ENCODE measurements at places on chromosomes 2 and 18. TPM values are rescaled to one million over a fixed set of nuclear protein-coding genes. Genes with fewer than 3 reads are reported as not detected.

Gene UGT1A7
- not detected for total RNA-seq

Gene UGT1A3
- not detected for total RNA-seq

Gene AGFG1
- 32.7 TPM for total RNA-seq

Gene FBXO36
- total RNA-seq = 2.8 TPM

Gene ARHGAP15
- 11.5 TPM for total RNA-seq

Gene EVX2
- total RNA-seq = 0.18 TPM

GRCh38 chr2:69604836-69605235 is 38.7 kb downstream of the AAK1 start:
- no peak for DNase-seq

DNA sequence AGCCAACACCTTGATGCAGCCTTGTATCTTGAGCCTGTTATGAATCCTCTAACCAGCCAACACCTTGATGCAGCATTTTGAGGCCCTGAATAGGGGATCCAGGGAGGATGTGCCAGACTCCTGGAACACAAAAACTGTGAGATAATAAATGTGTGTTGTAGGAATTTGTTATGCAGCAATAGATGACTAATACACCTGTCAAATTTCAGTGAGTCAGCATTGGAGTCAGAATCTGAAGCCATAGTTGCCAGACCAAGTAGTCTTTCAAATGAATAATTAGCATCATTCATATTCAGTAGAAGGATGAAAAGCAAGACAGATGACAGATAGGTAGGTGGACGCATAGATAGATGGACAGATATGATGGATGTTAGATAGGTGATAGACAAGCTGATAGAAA is 942.5 kb upstream of the SLC39A10 start:
- no peak for DNase-seq

- DNase-seq = no peak
These were observed 160.0 kb upstream of the TRIB2 start for GRCh38 chr2:12556762-12557161.

DNA sequence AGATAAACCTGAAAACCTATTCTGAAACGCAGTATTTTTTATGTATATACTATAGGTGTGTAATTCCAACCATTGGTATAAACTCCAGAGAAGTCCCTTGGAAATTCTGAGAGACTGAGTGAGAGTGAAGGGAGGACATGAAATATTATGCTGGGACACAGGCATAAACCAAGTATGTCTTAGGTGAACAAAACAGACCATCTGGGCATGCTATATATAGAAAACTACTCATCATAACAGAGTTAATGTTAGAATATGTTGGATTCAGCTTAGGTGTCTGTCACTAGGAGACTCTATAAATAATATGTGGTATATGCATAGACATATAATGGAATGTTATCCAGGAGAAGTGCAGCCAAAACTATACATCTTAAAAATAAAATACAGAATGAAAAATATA is 282.6 kb downstream of the LRP1B start:
- DNase-seq = peak; percentile 3

- peak; percentile 61 for DNase-seq
These were observed 32.9 kb upstream of the CCDC93 start for GRCh38 chr2:118046634-118047210.

DNA sequence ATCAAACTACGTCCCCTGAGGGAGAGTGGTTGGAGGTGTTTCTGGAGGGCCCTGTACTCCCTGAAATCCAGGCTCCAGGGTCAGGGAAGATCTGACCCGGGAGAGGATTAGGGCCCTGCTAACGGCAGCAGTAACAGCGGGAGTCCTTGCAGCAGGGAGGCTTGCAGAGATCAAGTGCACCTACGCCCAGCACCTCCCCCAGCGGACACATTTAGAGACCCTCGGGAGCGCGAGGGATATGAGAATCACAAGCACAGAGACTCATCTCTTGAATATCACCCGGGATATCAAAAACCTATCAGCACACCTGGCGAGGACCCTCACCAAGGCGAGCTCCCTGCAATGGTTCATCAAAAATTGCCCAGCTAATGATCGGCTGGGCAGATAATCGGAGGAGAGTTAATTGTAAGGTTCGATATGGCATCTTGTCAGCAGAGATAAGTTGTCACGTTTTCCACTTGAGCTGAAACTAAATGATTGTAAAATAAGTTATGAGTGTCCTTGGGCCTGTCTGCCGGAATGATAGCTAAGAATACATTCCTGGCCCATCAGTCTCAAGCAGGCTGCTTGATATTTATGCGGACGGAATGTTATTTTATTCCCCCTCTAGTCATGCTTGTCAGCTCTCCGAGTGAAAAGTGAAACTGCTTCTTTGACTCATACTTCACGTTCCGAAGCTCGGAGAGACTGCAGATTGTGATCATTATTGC is 209.8 kb downstream of the GBX2 start:
- DNase-seq = no peak

DNA sequence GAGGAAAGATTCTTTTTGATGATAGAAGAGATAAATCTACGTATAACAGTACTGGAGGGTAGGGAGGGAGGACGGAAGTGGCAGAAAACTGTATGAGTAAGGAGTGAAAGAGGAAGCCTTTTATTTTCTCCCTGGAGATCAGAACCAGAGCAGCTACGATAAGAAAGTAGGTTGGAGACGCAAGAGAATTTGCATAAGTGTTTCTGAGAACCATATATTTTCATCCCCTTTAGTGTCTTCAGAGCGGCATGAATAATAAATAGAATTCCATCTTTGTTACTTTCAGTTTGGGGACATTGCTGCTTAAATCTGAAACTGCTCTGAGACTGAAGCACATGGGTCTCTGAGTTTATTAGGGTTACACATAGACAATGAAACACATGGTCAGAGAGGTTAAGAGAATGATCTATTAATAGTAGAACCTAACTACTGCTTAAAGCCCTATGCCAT is 230.2 kb upstream of the TNP1 start:
- peak; percentile 24 for DNase-seq

DNA sequence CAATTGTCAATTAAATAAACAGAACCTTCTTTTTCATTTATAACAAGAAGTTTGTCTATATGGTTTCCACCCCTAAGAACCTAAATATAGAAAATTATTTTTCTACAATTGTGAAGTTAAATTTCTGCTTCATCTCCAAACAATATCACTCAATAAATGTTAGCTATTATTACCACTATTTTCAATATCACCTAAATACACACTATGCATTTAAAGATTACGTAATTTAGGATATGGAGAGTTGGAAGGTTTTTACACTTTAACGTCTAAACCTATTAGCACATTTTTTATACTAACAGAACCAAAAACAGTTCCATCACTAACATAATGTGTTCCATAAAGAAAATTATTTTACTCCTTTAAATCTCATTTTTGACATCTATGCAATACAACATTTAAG is 48.0 kb downstream of the ROCK2 start:
- no peak for DNase-seq

DNA sequence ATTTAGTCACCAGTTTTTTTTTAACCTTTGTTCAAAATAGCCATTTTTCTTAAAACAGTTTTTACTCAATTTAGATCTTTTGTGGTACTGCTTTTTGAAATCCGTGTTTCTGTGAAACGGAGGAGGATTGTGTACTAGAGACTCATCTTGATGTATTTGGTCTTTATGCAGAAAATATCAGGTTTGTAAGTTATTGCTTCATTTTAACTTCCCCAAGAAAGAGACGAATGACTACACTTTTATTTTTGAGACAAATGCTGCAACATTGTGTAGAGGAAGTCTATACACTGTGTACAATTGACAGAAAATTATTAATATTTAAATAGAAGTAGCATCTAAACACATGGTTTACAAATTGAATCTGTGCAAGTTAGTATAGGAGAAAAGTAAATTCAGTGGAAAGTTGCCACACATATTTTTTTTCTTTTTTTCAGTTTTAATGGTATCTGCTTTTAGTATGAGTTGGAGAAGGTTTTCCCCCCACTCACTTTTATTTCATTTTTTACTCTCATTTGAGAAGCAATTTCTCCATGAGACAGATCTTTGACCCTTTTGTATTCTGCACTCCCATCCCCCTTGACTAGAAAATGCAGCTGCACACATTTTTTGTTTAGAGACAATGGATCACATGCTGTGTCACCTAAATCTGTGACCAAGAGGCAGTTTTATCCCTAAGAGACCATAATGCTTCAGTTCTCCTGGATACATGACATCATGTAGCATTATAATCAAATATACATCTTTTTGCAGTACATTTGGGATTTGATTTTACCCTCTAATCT is 200.8 kb upstream of the STON1 start:
- peak; percentile 23 for DNase-seq

GRCh38 chr2:76281156-76281841 is 570.6 kb upstream of the GCFC2 start:
- no peak for DNase-seq

DNA sequence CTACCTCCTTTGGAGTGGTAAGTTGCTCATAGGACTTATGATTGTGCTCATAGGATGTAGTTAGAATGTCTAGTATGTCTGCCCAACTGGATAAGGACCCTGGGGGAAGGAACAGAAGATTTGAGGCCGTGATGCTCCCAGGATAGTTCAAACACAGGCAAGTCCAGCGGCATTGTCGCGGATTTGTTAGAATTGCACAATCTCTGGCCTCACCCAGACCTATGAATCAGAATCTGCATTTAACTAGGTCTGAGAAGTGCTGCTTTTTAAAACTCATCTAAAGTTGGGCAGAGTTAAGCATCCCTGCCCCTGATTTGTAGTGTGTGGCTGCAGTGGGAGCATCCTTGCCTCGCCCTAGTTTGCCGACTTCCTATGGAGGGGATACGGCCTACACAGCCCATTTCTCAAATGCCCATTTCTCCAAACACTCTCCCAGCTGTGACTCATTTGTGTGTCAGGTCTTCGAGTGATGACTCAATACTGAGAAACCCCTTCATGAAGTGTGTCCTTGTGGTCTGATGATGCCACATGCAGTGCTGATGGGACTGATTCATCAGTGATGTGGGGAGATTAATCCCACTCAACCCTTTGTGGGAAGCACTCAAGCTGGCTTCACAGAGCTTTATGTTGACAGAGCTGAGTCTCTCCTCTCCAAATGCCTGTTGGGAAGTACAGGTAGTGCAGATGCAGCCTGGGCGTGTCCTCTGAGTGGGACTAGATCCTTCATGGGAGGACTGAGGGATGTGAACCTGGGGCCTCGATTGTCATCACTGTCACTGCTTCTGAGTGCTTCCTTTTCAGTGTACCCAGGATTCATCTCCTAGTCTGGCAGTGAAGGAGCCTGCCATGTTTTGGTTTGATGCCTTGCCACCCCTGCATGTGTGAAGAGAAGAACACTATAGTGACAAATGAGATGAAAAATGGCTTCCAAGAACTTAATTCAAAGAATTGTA is 18.7 kb downstream of the SMIM21 start:
- no peak for DNase-seq

DNA sequence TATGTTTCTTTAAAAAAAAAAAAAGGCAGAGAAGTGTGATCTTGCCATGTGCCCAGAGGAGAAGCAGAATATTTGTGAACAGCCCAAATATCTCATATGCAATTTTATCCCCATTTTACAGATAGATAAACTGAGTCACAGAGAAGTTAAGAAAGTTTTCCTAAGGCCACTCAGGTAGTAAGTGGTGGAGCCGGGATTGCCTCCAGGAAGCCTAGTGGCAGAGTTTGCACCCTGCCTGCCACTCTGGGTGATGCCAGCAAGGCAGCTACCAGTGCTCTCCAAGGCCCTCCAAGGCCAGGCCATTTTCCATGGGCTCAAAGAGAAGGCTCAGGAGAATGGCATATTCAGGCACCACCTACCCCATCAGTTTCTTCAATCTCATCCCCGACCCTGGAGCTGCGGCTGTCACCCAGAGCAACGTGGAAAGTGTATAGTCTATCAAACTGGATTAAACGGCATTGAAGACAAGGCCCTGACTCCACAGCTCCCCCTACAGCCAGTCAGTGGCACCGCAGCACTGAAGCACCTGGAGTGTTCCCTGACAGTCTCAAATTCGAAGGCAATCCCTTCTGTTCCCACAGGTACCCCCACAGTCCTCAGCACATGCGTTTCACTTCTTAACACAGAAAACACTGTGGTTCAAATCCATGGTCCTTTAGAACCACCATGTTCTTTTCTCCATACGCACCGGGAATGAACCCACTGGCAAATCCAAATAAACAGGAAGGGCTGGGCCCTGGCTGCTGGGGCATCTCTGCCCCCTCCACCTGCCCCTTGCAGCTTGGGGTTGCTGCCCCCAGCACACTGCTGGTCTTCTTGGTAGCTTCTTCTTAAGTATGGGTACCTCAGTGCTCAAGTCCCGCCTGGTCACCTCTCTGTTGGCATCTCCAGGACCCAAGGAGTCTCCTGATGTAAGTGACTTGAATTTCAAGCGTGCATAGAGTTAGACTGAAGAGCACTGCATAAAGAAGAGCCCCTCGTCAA is 175.3 kb downstream of the INHBB start:
- no peak for DNase-seq

GRCh38 chr2:237379636-237380035 is 34.3 kb downstream of the COL6A3 start:
- DNase-seq = no peak

DNA sequence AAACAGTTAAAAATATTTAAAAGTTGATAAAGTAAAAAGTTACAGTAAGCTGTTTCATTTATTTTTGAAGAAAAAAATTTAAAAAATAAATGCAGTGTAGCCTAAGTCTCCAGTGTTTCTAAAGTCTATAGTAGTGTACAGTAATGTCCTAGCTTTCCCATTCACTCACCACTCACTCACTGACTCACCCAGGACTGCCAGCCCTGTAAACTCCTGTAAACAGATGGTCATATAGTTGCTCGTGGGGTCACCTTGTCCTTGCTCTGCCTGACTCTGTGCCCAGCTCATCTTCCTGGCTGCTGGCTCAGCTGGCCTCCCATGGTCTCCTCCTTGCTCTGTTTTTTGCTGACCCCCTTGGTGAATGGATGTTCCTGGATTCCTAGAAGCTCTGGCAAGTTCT is 180.3 kb downstream of the VAPA start:
- no peak for DNase-seq

DNA sequence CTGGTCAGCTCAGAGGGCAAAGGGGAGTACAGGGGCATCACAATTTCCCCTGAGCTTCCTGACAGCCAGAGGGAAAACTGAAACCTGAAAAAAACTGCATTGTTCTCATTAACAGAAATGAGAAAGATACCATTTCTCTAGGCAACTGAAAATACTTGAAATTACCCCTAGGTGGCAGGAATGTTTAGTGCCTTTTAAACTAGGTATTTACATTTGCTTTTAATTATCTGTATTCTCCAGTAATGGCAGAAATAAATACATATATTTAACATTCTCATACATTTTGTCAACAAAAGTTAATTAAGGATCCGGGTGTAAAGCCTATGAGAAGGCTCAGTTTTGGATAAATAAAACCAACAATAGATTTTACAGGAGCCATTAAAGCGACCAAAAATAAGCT is 34.5 kb downstream of the RPL31 start:
- peak; percentile 49 for DNase-seq

DNA sequence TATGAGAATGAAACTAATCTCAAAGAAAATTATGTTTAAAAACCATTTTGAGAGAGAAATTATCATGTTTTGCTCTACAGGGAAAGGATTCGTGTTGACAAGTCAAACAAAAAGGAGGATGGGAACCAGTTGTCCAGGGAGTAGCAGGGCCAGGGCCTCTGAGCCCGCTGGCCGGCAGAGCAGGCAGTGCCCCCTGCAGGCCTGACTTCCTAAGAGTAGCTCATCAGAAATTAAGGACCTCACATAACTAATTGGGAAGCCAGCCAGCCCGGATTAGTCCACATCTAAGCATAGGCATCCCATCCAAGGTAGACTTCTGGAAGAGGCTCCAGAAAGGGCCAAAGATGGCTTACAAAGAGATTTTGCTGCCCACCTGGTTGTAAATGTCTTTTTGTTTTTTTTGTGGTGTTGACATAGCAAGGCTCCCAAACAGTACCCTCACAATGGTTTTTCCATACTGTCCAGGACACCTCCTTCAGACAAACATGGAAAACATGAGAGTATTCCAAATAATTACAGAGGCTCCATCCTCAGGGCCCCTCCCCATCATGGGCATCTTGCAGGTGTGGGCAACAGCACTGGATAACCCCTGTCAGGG is 241.2 kb upstream of the TANK start:
- no peak for DNase-seq
